Left ventricle myocardium superior (tissue), 1 donor: ENCODE measurements at places on chromosomes 6 and 20.

DNA sequence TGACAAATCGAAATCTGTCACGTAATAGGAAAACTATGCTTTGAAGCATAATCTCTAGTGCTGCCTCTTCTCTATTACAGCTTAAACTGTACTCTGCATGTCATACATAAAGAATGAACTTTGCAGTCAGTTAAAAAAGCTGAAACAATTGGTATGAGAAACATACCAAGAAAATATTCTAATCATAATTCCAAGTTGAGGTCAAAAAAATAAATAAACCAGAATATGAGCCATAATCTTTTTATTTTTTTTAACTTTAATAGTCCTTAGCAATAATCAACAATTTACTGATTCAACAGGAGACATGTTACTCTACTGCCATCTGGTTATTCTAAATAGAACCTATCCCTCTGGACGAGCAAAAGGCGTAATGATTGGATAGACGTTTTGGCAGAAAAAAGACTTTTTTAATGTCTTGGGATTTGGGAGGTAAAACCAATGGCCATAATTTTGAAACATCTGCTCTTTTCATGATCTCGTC, 224.4 kb upstream of the FLRT3 start:
- no peak for DNase-seq

GRCh38 chr6:154318721-154319120, 37.9 kb downstream of the IPCEF1 start:
- no peak for DNase-seq

- no peak for DNase-seq
Measured at GRCh38 chr6:124870611-124871459, 91.4 kb upstream of the RNF217 start.

DNA sequence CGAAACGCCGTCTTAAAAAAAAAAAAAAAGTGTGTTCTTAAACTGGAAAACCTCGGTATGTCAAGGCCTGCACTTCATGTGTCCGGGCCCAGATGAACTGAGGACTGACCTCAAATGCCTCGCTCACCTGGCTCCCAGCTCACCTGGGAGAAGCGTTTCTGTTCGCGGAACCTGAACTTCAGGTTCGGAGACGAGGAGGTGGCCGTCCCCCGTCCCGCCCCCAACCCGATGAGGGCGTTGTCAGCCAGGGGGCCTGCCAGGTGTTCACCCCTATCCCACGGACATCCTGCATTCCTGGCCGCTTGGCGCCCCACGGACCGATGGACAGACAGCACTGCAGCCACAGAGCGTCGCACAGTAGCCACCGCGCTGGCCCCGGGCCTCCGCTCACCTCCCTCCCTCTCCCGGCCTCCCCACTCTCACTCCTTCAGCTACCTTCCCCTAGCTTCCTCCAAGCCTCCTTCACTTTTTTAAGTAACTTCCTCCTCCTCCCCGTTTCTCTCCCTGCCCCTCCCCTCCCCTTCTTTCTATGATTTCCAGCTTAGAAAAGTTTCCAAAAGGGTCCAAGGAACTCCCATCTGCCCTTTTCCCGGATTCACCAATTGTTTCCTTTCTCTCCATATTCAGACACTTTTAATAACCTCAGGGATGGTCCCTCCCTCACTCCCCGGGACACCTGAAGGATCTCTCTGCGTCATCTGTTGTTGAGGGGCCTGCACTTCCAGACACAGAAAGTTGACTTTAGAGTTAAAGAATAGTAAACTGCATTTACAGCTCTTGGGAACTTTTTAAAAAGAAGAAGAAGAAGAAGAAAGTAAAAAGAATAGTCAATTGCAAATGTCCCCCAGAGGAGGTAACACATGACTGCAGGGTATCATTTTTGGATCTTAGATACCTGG, 22.7 kb upstream of the MCM3 start:
- no peak for DNase-seq

- DNase-seq, result no peak
Measured at GRCh38 chr20:38275815-38276550, 15.4 kb upstream of the KIAA1755 start.

- no peak for DNase-seq
Measured at GRCh38 chr20:32622585-32623468, 37.7 kb upstream of the NOL4L start.

DNA sequence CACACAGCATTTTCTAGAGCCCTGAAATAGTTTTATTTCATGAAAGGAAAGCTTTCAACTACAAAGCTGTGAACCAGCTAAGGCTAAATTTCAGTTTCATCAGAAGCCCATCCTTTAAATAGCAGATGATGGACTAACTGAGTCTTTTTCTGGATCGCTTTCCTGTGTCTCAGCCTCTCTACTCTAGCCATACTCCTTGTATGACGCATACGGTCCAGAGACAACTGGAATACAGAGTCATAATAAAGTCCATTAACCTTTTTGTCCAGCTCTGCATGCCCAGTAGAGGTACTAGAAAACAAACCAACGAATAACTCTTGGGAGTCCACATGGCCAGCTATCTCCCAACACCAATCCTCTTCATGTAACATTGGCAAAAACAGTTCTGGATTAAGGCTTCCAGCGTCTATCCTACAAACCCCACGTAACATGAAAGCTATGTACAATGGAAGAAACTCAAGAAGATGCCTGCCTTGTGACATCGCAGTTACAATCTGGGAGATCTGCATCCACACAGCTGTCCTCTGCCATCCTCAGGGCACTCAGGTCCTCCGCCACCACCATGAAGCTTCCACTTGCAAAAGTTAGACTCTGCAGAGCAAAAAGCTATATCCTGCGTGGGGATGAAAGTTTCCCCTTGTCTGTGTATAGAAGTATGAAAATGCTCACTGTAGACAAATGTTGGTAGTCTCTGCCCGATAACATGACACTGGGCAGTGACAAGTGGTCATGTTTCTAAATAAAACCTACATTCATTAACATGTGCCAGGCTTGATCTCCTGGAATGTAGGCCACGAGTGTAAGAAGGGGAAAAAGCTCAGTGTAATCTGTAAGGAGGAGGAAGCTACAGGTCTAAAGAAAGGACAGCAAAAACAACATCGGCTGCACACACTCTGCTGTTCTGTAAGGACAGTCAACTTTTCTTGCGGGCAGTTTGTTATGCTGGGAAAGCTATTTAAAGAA, 360.4 kb downstream of the ESR1 start:
- DNase-seq, result no peak

- DNase-seq, result no peak
Measured at GRCh38 chr6:44696099-44696498, 308.6 kb downstream of the CDC5L start.

DNA sequence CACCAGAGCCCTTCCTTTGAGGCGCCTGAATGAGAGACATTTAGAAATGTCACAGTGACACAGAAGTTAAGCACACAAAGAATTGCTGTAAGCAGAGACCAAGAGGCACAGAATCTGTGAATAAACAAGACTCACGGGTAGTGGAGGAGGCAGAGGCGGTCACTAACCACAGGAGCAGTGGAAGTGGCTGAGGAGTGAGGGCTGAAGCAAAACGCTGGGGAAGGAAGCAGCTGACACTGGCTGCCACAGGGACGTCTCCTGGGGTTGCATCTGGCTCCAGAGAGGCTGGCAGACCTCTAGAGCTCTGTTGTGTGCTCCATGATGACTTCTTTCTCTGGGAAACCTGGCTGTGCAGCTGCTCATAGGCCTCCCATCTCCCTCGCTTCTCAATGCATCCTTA, 65.0 kb upstream of the SLC2A12 start:
- DNase-seq, result no peak

DNA sequence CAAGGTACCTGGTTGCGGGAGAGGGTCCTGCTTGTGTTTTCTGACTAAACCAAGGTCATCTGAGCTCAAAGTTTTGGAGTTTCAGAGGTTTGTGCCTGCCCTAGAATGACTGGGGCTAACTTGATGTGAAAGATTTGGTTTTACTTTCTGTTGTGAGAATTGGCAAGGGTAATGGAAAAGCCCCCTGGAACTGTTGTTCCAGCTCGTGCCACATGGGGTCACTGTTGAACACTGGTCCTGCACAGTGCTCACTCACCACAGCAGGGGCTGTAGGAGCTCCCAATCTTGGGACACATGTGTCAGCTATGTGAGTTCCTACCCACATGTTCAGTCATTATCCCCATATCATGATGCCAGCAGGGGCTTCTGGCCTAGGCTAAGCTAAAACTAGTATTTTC, 6.5 kb downstream of the TGM6 start:
- no peak for DNase-seq

- no peak for DNase-seq
Measured at GRCh38 chr6:53529324-53530036, 15.4 kb downstream of the GCLC start.
